ENCODE measurements at places on chromosomes 1 and 21.

DNA sequence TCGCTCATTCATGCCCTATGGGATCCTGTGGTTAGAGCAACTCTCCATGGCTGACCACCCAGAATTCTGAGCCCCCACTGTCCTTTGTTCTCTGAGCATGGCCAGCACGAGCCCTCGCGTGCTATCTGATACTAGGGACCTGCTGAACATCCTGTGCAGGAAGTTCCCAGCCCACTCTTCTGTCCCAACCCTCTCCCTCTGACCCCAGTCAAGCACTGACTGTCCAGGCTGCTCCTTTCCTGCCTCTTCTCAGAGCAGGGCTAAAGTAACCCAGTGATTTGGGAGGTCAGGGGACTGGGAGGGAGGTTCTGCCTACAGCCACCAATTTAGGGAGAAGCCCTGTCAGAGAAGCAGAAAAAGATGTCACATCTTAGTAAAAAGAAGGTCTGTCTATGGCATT is 21.2 kb downstream of the CYP4B1 start:
- DNase-seq, result no peak

GRCh38 chr1:1403653-1404052 is 3.4 kb downstream of the MRPL20 start:
- DNase-seq, result no peak

DNA sequence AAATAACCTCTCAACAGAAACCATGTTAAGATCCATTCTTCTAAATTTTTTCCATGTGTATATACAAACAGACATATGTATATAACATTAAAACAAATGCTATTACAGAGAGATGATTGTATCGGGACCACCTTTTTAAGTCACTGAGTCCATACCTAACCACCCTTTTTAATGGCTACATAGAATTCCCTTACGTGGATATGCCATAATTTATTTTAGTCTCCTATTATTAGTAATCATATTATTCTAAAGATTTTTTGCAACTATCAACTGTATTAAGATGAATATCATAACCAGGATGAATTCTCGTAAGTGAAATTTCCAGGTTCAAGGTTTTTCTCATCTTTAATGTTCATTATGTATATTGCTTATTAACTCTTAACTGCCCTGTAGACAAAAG is 259.7 kb downstream of the HHAT start:
- no peak for DNase-seq

DNA sequence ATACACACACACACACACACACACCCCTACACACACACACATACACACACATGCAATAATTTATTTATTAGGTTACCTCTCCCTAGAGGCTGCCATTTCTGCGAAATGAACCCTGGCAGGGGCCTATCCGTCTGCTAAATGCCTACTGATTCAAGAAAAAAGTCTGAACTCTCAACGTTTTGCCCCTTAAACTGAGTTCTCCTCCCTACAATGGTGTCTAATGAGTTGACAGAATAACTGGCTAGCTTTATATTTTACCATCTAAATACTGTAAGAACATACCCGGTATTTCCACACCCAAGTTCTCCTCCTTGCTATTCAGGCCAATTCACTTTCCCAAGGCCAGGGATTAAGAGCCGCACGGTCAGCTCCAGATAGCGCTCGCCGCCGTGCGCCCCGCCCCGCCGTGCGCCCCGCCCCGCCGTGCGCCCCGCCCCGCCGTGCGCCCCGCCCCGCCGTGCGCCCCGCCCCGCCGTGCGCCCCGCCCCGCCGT is 339 bp upstream of the RNPC3 start:
- DNase-seq, result no peak

GRCh38 chr1:232927830-232928505 is 22.4 kb upstream of the NTPCR start:
- no peak for DNase-seq

DNA sequence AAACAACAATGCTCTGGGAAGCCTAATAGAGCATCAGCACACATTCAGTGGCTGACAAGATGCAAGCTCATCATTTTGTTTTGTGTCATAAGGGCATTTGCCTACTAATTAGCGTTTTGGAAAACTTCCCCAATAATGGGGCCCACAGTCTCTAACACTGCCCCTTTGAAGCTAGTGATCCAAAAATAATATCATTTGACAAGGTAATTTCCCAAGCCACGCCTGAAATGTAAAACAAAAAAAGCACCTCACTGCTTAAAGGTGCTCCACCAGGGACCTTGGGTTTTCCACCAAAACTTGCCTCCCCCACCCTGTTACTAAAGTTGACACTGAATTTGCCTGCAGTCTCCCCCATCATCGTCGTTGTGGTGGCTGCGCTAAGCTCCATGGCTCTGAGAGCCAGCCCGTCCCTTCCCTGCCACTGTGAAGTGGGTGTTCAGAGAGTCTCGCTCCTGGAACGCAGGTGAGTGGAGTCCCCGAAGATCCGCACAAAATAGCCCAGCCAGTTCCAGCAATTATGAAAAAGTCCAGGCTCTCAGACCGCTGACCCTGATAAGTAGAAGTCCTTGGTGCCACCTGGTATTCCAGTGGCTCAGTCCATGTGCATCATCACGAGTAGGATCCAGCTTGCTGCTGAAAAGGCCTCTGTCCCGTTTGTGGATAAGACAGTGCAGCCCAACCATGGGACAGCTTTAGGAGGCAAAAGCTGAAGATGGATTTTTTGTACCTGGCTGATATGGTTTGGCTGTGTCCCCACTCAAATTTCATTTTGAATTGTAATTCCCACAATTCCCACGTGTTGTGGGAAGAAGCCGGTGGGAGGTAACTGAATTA is 52.2 kb downstream of the RAB3GAP2 start:
- no peak for DNase-seq

- no peak for DNase-seq
Measured at GRCh38 chr1:76465030-76465429, 390.5 kb downstream of the ST6GALNAC3 start.

GRCh38 chr1:38000233-38000528 is 5.1 kb downstream of the FHL3 start:
- DNase-seq, result no peak

GRCh38 chr1:20337581-20337980 is 46.9 kb downstream of the VWA5B1 start:
- no peak for DNase-seq

DNA sequence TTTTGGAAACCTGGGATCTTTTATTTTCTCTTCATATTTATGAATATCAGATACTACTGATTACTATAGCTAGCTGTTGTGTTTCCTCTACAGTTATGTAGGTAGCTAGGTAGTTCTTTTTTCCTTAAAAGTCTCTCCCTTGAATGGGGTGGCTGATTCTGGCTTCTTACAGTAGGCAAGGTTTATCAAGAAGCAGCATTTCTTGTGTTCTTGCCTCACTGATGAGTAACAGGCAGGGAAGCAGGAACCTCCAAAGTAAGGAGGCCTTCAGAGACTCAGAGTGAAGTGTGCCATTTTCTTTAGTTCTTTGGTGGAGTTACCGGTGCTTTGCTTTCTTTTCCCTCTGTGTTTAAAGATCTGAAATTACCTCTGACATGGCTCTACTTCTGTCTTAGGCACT is 56.0 kb downstream of the ZMYM4 start:
- no peak for DNase-seq

DNA sequence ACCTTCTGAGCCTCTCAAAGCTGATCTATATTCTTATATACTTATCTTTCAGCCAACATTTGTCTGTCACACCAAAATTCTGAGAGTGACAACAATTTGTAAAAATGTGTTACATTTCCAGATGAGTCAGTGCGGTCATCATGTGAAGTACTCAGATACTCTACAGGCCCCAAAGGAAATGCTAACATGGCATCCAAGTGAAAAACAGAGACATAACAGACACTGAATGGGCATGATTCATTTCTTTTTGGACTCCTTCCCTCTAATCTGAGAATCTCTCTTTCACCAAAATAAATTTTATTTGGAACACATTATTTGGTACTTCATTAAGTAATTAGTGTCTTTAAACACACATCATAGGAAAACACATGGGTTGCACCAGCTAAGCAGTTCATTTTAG is 96.6 kb downstream of the SLC44A5 start:
- DNase-seq, result no peak

DNA sequence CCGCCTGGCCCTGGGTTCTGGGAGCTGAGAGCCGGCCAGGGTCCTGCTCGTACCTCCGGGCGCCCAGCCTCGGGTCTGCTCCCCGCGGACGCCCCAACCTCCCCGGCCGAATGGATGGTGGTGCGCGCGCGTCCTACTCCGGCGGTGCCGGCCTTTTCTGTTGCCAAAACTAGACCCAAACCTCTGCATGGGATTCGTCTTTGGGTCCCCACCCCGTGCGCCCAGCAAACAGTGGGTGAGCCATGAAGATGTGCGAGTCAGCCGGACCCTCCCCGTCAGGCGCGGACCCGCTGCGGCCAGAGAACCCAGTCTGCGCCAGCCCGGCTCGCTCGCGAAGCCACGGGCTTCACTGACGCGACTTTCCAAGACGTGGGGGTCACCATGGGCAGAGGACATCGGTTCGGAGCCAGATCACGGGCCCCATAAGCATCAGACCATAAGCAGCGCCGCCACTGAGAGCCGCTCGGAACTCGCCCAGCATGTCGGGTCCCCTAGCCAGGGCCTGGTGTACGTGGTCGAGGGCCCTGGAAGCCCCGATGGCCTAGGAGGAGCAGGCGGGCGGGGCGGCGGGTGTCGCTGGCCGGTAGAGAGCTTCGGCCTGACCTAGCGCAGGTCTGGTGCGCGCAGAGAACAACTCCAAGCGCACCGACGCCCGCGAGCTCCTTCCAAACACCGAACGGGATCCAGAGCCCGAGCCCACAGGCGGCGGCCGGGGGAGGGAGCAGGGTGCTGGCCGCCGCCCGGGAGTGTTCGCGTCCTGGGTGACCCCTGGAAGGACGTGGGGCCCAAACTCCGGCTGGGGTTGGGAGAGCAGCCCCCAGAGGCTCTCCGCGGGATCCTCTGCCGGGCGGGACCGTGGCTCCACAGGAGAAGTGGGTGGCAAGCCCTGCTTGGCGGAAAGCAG is 1.0 kb upstream of the TP73 start:
- DNase-seq, result no peak

DNA sequence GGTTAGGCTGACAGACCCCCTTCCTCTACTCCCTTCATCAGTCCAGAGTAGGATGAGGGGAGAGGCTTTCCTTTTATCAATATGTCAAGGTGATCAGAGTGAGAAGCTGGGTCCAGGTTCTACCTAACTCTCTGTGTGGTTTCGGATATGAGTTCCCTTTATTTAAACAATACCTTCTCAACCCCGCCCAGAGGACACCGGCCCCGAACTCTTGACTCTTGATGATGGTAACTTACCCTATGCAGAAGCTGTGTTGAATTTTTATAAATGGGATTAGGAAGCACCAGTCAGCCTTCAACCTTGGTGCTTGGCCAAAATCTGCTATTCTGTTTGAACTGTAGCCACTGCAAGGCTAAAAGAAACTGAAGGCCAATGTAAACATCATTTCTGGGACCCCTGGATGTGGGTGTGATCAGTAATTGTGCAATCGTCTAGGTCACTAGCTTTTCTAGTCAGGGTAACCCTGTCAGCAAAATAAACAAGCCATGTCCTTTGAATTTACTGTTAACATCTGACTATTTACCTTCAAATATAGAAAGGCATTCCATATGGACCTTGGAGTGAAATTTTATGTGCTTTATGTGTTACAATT is 398.3 kb downstream of the SEC16B start:
- no peak for DNase-seq

DNA sequence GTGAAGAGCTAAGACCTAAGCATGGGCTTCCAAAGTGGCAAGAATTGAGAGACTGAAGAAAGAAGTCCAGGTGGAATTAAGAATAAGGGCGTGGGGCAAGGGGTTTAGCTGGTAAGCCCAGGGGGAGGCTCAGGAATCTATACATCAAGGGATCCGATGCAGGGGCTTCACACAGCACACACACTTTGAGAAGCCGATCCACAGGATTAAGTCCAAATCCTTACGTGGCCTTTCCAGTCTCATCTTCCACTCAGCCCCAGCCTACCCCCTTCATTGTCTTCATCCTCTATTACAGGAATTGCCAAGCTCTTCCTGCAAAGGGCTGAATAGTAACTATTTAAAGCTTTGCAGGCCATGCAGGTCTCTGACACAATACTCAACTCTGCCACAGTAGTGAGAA is 101.3 kb downstream of the TGFBR3 start:
- no peak for DNase-seq

GRCh38 chr1:221711656-221712055 is 30.2 kb downstream of the DUSP10 start:
- no peak for DNase-seq

- DNase-seq, result no peak
Measured at GRCh38 chr1:113247355-113247754, 143.0 kb upstream of the MAGI3 start.

DNA sequence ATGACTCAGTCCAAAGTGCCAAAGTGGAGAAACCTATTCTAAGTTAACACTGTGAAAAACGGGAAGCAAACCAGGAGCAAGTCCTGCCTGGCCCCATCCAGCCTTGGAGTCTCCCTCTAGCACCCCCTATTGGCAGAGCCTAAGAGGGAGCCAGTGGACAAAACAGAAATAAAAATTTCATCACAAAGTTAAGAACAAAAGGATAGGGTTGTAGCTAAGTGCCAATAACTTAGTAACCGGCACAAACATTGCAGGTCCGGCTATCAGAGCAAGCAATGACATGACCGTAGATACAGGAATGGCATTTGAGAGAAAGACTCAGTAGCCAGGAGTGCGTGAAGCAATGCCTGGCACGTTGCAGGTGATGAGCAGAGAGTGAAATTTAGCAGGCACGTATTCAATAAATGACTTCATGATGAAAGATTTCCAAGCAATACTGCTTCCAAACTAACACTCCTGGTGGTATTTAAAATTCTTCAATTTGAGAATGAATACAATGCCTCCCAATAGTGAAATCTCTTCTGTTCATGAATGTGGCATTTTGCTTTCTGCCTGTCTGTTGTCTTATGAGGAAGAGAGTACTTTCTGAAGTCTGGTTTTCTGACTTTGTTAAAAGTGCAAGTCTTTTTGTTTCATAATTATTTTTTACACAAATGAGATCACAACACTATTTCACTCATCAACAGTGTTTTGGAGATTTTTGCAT is 391.0 kb downstream of the OMA1 start:
- no peak for DNase-seq

DNA sequence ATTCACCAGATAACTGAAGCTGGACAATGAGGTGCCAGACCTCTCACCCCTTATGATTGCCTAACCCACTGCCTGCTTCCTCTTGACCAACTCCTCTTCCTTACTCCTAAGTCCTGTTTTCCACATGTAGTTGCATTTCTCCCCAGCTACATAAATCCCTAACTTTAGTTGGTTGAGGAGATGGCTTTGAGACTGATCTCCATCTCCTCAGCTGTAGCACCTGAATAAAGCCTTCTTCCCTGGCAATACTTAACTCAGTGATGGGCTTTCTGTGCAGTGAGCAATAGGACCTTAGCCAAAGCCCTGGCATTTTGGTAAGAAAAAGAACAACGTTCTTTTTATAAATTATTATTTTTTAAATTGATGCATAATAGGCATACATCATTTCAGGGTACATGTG is 691.1 kb downstream of the MATN1 start:
- DNase-seq, result no peak

GRCh38 chr1:171226747-171227370 is 21.4 kb upstream of the FMO1 start:
- no peak for DNase-seq

GRCh38 chr1:6960291-6960811 is 175.1 kb downstream of the CAMTA1 start:
- no peak for DNase-seq
